ENCODE measurements at places on chromosomes 16 and 17.

GRCh38 chr17:69435971-69436696 is 21.6 kb downstream of the MAP2K6 start:
- H3K27ac ChIP-seq, result no peak overlapping the region
- H3K4me1 ChIP-seq, result peaks cover 4% of the 10 kb centered on the region
- H3K36me3 ChIP-seq, result no peaks in the 10 kb centered on the region
- no peak overlapping the region for H3K4me3 ChIP-seq

- no peaks in the 10 kb centered on the region for H3K4me1 ChIP-seq
- H3K27ac ChIP-seq, result no peak overlapping the region
- no peaks in the 10 kb centered on the region for H3K36me3 ChIP-seq
- DNase-seq, result no peak
- H3K27me3 ChIP-seq, result no peaks in the 10 kb centered on the region
- H3K4me3 ChIP-seq, result no peak overlapping the region
These were observed 118.1 kb downstream of the NLK start for GRCh38 chr17:28160610-28161009.

DNA sequence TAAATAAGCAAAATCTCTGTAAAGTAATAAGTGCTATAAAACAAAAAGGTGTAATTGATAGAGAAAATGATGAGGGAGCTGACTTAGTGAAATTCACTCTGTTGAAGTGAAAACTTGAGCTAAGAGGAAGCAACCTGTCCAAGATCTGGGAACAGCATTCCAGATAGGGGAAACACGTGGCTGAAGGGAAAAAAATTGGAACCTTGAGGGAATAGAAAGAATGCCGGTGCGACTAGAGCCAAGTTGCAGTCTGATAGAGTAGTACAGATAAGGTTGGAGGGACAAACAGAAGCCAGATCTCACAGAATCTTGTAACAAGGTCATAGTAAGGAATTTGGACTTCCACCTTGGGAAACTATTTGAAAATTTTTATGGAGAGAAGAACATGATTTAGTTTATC is 623 bp upstream of the DDX52 start:
- no peak overlapping the region for H3K4me3 ChIP-seq
- no peaks in the 10 kb centered on the region for H3K4me1 ChIP-seq
- no peak overlapping the region for H3K27ac ChIP-seq
- peak; percentile 5 for DNase-seq

- no peak for DNase-seq
- H3K4me1 ChIP-seq, result no peaks in the 10 kb centered on the region
- no peak overlapping the region for H3K4me3 ChIP-seq
- H3K27me3 ChIP-seq, result no peaks in the 10 kb centered on the region
- H3K36me3 ChIP-seq, result no peaks in the 10 kb centered on the region
- no peak overlapping the region for H3K27ac ChIP-seq
These were observed 4.2 kb downstream of the USP6 start for GRCh38 chr17:5120036-5120435.

- no peak within 1 kb of the TSS for H3K27ac ChIP-seq
- peak; percentile 33 for DNase-seq
- H3K4me1 ChIP-seq, result no peaks in the 10 kb centered on the region
- H3K36me3 ChIP-seq, result no peaks in the 10 kb centered on the region
- peaks cover 17% of the 10 kb centered on the region for H3K27me3 ChIP-seq
These were observed at the start of gene B4GALNT2 for GRCh38 chr17:49132699-49133364. B4GALNT2 (plus strand) TSS chr17:49132769; CDS start chr17:49132793, 24 bp downstream.

GRCh38 chr17:34000639-34001038 is 254.4 kb upstream of the CCL2 start:
- H3K4me1 ChIP-seq, result no peaks in the 10 kb centered on the region
- H3K27me3 ChIP-seq, result no peaks in the 10 kb centered on the region
- H3K36me3 ChIP-seq, result no peaks in the 10 kb centered on the region
- DNase-seq, result no peak
- no peak overlapping the region for H3K27ac ChIP-seq

DNA sequence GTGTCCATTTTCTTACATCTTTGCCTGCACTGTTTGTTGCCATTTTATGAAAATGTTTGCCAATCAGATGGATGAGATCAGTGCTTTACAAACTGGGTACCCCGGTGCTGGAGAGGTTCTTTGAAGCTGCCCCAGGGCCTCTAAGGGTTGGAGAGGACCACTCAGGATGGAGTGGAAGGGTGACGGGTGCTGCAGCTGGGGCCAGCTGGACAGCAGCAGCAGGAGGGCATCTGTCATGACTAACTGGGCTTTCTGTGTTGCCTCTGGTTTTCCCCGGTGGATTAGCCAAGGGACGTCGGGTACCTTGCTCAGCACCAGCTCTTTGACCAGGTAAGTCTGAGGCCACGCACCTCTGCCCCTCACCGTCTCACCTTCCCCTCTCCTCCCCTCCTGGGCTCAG is 12.3 kb downstream of the KDM8 start:
- H3K4me1 ChIP-seq, result no peaks in the 10 kb centered on the region
- H3K36me3 ChIP-seq, result peaks cover 3% of the 10 kb centered on the region
- no peak for DNase-seq

DNA sequence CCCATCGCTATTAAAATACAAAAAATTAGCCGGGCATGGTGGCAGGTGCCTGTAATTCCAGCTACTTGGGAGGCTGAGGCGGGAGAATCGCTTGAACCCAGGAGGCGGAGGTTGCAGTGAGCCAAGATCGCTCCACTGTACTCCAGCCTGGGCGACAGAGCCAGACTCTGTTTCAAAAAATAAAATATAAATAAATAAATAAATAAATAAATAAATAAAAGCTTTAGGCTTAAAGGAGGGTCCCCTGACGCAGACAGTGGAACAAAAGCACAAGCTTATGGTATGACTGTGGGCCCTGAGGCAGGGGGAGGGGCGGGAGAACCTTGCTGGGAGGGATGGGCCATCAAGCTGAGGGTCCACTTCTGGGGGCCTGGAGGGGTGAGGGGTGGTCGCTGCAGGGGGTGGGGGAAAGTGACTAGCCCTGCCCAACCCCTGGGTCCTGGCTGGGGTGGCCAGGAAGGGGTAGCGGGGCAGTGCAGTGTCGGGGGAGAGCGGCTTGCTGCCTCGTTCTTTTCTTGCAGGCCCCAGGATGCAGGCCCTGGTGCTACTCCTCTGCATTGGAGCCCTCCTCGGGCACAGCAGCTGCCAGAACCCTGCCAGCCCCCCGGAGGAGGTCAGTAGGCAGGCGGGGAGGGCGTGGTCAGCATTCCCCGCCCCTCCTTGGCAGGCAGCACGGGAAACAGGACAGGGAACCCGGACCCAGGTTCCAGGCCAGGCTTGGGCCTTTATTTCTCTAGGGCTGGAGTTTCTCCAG is 4.7 kb downstream of the SERPINF1 start:
- DNase-seq, result no peak
- H3K27ac ChIP-seq, result no peak overlapping the region

GRCh38 chr16:84844049-84844350 is 24.2 kb downstream of the CRISPLD2 start:
- no peak for DNase-seq
- H3K4me1 ChIP-seq, result peaks cover 5% of the 10 kb centered on the region
- no peak overlapping the region for H3K27ac ChIP-seq

DNA sequence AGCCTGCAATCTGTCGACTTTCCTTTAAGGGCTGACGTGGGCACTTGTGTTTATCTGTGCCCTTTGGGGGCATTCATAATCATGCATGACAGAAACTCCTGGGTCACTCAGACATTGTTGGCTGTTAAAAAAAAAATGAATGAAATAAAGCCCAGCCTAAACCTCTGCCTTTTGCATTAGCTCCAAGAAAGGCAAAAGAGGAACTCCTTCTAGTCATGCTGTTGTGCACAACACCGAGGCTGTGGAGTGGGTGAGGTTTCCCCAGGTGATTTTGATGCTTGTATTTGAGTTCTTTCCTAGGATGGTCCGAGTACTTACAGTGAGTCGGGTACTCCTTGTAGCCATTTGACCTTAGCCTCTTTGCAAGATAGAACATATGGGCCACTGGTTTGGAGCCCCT is 49.6 kb upstream of the IRX6 start:
- H3K27me3 ChIP-seq, result no peaks in the 10 kb centered on the region
- H3K27ac ChIP-seq, result no peak overlapping the region
- H3K4me1 ChIP-seq, result no peaks in the 10 kb centered on the region
- no peaks in the 10 kb centered on the region for H3K36me3 ChIP-seq

GRCh38 chr17:21152731-21153130 is 26.0 kb downstream of the DHRS7B start:
- H3K36me3 ChIP-seq, result no peaks in the 10 kb centered on the region
- no peak overlapping the region for H3K4me3 ChIP-seq
- no peak overlapping the region for H3K27ac ChIP-seq
- H3K4me1 ChIP-seq, result no peaks in the 10 kb centered on the region
- DNase-seq, result no peak

GRCh38 chr16:66490774-66491715 is 58.9 kb downstream of the TK2 start:
- no peaks in the 10 kb centered on the region for H3K4me1 ChIP-seq
- H3K36me3 ChIP-seq, result no peaks in the 10 kb centered on the region
- DNase-seq, result no peak
- H3K27ac ChIP-seq, result no peak overlapping the region

GRCh38 chr16:66103211-66103610 is 263.3 kb upstream of the CDH5 start:
- H3K36me3 ChIP-seq, result no peaks in the 10 kb centered on the region
- H3K4me3 ChIP-seq, result no peak overlapping the region
- no peak for DNase-seq
- no peaks in the 10 kb centered on the region for H3K27me3 ChIP-seq
- H3K27ac ChIP-seq, result no peak overlapping the region

All from mesendoderm (in vitro differentiated cells).